ENCODE measurements at places on chromosomes 7 and 10. TPM values are rescaled to one million over a fixed set of nuclear protein-coding genes. Genes with fewer than 3 reads are reported as not detected.

DNA sequence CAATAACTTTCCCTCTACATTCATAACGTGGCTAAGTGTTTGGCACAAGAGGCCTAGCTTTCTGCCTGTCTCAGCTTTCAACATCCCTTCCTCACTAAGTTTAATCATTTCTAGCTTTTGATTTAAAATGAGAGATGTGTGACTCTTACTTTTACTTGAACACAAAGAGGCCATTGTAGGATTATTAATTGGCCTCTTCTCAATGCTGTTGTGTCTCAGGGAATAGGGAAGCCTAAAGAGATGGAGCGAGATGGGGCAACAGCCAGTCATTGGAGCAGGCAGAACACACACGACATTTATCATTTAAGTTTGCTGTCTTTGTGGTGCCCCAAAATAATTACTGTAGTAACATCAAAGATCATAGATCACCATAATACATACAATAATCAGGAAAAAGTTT lies 167.1 kb upstream of the TRIM24 start:
- no peak for DNase-seq

DNA sequence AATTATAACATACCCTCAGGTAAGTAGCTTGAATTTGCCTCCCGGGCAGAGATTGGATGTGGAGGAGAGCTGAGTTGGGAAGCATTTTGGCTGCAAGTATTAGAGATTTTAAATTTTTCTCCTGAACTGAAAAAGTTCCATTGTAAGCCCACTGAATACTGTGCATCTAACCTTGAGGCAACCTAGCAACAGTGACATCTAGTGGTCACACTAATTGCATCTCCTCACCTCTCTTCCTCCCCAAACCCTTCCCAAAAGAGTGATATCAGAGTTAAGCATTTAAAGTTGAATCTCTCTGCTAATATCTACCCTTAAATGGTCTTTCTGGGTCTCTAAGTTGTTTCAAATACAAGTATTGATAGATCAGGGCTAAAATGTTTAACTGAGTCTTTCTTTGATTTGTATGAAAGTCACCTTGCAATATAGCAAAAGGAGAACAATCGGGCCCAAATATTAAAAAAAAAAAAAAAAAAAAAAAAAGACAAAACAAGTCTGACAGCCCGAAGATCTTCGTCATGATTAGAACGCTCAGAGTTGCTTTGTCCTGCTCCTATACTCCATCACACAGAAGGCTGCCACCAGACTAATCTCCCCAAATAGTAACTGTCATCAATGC lies 40.4 kb upstream of the DLX5 start:
- peak; percentile 11 for DNase-seq

DNA sequence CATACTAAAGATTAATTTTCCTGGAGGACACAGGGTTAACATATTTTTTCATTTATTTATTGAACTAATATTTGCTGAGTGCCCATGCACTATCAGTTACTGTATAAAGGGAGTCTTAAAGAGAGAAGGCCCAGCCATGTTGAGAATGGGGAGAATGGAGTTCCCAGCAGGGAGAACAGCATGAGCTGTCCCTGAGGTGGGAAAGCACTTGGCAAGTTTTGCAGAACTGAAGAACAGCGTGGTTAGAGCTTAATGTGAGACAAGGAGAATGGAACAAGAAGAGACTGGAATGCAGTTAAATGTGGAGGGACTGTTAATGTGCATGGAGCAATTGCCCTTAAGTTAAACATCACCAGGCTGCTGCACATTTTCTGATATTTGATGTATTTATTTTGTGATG lies 435.4 kb downstream of the SUGCT start:
- DNase-seq: no peak

The TACC2 gene
- not detected for total RNA-seq

DNA sequence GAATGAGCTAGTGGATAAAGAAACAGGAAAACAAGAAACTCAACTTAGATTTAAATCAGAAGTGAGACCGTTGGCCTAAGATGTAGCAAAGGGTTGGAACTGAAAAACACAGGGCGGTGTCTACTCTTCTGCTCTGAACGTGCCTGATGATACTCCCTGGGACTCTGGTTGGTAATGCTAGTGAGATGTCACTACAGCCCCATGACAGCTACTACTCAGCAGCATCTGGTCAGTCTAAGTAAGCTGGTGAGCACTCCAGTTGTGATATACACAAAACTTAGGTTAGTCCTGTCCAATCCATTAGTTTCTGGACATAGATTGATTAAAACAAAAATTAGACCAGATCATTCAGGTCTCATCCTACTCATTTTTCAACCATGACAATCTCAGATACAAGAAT lies 15.4 kb downstream of the MYPN start:
- DNase-seq: no peak

The TRUB1 gene
- total RNA-seq: 15.3 TPM

The ZPBP gene
- total RNA-seq: not detected

GRCh38 chr10:8278099-8278498 lies 223.6 kb downstream of the GATA3 start:
- DNase-seq: peak; percentile 29

DNA sequence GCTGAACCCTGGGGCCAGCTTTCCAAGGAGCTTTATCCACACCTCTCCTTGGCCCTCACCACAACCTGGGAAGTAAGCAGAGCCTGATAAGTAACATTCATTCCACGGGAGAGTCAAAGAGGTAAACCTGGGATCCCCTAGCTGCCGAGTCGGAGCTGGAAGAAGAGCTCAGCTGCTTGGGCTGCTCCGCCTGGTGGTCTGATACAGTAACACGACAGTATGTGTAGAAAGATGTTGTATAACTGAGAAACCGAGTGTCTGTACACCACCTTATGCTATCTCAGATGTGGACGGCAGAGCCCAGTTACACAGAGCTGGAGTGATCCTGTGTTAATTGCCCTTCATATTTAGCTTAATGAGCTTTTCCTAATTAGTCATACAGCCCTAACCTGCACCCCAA lies 151.3 kb upstream of the KMT2E start:
- no peak for DNase-seq

- no peak for DNase-seq
Measured at GRCh38 chr7:131530137-131530536, 26.3 kb downstream of the PODXL start.

DNA sequence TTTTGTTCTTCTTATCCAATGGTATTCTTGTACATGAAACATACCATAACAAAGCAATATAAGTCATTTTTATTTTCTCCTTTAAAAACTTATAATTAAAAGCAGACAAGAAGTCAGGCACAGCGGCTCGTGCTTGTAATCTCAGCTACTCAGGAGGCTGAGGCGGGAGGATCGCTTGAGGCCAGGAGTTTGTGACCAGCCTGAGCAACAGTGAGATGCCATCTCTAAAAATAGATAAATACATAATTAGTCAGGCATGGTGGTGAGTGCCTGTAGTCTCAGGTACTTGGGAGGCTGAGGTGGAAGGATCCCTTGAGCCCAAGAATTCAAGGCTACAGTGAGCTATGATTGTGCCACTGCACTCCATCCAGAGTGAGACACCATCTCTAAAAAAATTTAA lies 195.1 kb upstream of the FZD1 start:
- DNase-seq: no peak

GRCh38 chr10:124686707-124687376 lies 57.3 kb downstream of the FAM53B start:
- no peak for DNase-seq

The HOXA1 gene
- 0.30 TPM for total RNA-seq

- DNase-seq: no peak
Measured at GRCh38 chr7:107994421-107995030, 8.4 kb downstream of the LAMB1 start.

DNA sequence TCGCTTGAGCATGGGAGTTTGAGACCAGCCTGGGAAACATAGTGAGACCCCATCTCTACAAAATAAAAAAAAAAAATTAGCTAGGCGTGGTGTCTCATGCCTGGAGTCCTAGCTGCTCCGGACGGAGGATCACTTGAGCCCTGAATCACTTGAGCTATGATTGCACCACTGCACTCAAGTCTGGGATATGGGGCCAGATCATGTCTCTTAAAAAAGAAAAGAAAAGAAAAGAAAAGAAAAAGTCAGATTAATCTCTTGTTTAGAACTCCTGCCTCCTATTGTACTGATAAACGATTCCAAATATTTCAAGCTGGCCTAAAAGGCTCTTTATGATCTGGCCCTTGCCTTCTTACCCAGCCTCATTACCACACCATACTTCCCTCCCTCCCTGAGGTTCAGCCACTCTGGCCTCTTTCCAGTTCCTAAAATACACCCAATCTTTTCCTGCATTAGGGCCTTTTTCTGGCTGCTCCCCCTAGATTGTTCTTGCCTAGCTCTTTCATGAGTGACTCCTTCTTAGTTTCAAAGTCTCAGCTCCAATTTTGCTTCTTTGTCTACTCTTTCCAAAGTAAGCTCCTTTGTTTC lies 41.7 kb downstream of the VCL start:
- DNase-seq: no peak

The LRRC18 gene
- not detected for total RNA-seq

- no peak for DNase-seq
Measured at GRCh38 chr7:99677013-99677647, 2.7 kb downstream of the CYP3A5 start.

Measured in activated naive CD4-positive, alpha-beta T cell treated with anti-CD3 and anti-CD28 coated beads for 36 hours (primary cell).